ENCODE measurements at places on chromosomes 1 and 21.

- no peak for DNase-seq
Measured at GRCh38 chr1:225780630-225781029, 3.0 kb downstream of the SRP9 start.

DNA sequence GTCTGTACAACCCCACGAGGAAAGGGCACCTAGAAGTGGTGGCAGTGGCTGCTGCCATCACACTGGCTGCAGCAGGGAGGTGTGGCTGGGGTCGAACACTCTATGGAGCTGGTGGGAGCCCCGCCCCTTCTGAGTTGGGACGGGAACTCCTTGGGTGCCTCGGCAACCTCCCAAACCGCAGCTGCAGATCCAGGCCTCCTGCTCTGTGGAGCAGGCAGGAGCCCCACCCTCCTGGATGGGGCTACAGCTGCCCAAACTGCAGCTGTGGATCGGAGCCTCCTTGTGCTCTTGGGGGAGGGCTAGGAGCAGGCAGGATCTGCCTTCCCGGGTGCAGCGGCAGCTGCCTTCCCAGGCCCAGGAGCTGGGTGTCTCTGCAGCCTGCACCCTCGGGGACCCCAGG, 38.9 kb upstream of the TARDBP start:
- DNase-seq: no peak

GRCh38 chr1:184069675-184070074, 18.1 kb downstream of the TSEN15 start:
- DNase-seq: no peak

GRCh38 chr1:159869173-159869572, 6.7 kb upstream of the VSIG8 start:
- DNase-seq: no peak

DNA sequence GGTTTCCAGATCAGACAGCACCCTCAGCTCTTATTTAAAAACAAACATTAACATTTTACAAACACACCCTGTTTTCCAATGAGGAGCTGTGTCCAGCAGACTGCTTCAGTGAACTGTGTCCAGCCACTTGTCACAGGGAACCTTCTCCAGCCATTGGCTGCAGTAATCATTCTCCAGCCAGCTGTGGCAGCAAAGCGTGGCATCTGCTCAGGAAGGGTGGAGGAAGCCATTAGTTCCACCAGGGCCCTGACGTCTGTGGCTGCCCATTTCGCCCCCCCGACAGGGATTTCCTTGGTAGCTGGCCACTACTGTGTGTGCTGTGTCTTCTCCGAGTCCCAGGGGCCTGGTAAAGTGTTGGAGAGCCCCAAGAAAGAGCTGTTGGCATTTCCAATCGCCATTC, 62.9 kb upstream of the SELENON start:
- DNase-seq: no peak

DNA sequence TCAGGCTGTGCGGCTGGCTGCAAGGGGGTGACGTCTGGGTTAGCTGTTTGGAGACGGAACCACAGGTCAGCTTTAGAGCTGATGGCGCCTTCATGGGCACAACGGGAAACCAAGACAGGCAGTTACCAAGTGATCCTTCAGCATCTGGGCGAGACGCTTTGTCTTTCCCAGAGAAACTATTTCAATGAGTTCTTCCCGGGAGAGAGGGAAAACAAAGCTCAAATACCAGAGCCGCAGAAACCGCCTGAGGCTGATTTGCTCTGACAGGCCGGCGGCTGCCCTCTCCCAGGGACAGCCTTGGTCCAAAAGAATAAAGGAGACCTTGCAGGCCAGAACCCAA, 76.5 kb downstream of the CD58 start:
- DNase-seq: no peak

GRCh38 chr1:243388276-243388675, 132.4 kb downstream of the SDCCAG8 start:
- DNase-seq: no peak

DNA sequence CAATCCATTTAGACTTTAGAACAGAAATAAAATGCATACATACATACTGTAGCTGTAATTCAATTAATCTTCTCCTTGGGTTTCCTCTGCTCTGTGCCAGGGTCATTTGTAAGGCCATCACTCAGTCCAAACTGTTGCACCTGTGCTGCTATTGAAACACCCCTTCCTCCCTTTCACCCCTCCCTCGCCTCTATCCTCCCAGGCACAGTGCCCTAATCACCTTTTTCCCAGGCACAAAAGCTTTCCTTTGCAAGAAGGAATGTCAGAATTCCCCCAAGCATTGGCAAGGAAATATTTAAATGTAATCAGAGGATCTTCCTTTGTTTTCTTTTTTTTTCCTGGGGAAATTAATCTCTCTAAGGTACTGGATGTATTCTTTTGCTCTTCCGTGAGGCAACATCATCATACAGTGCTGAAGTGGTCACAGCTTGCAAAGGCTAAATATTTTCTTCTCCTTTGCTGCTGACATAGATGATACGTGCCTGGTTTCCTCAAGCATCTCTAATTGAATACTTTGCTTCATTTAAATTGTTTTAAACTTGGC, 339.3 kb upstream of the NR5A2 start:
- DNase-seq: no peak

- no peak for DNase-seq
Measured at GRCh38 chr1:74474585-74474984, 37.8 kb downstream of the LRRC53 start.

All from NCI-H1092 (cell line).